ENCODE measurements at places on chromosomes 2 and 18.

GRCh38 chr2:120466704-120467054 is 120.7 kb downstream of the INHBB start:
- no peaks in the 10 kb centered on the region for H3K36me3 ChIP-seq
- no peak for DNase-seq
- peaks cover 52% of the 10 kb centered on the region for H3K4me1 ChIP-seq
- no peak overlapping the region for H3K27ac ChIP-seq
- H3K4me3 ChIP-seq, result no peak overlapping the region
- peaks cover 3% of the 10 kb centered on the region for H3K27me3 ChIP-seq

DNA sequence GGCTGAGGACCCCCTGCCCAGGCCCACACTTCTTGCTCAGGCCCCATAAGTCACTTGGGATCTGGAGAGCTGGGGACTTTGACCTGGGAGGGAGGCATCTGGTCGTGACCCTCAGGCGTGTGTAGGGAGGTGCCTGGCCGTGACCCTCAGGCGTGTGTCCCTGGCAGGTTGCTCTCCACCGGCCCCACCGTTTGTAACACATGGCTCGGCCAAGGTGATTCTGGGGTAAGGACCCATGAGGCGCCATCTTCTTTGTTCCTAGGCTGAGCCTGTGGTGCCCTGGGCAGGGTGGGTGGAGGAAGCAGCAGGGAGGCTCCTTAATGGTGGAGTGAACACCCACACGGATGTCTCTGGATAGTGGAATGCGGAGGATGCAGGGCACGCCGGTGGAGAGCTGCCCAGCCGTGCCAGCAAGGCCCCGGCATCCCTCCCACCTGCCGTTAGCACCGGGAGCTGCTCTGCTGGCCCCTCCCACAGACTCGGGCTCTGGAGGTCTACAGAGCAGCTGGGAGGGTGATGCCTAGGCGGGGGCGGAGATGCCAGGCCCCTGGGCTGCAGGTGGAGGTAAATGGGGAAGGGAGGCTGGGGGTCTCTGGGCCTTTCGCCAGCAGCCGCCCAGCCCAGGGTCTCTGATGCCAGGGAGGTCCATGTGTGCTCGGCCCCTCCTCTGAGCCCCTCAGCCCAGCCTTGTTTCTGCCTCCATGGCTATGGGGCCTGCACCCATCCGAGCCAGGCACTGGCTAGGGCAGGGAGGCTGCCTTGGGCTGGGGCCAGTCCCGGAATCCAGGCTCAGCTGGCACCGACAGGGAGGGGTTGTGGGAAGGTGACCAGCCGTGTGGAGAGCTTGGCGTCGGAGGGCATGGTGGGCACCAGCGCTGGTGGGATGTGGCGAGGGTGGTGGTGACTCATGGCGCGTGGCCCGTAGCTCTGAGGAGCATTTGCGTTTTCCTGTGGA is 1.1 kb upstream of the GAL3ST2 start:
- H3K4me1 ChIP-seq, result peaks cover 2% of the 10 kb centered on the region
- no peak overlapping the region for H3K4me3 ChIP-seq

GRCh38 chr2:117514371-117514770 is 300.1 kb upstream of the DDX18 start:
- H3K27me3 ChIP-seq, result no peaks in the 10 kb centered on the region
- no peaks in the 10 kb centered on the region for H3K36me3 ChIP-seq
- no peaks in the 10 kb centered on the region for H3K4me1 ChIP-seq
- H3K27ac ChIP-seq, result no peak overlapping the region
- no peak for DNase-seq
- no peak overlapping the region for H3K4me3 ChIP-seq

DNA sequence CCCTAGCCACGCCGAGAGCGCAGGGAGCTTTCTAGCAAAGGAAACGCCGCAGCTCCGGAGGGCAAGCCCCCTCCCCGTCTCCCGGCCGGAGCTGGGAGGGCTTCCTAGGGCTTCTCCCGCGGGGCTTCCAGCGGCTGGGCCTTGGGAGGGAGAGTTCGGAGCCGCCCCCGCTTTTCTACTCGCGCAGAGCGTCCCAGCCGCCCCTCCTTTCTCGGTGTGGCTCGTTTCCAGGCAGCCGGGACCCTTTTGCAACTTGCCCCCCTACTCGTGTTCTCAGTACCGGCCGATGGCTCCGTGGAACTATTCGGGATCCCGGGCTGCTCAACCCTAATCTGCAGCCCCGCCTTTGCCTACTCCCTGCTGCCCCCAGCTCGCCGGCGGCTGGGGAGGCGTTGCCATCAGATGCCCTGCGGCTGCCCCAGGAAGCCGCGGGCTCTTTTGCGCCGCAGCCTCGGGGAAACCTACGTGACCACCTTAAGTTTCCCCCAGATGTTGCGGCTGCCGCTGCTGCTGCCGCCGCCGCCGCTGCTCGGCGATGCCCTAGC is 1.5 kb upstream of the NR4A2 start:
- peak; percentile 83 for DNase-seq
- peaks cover 32% of the 10 kb centered on the region for H3K27me3 ChIP-seq
- peak overlapping the region; percentile 90 for H3K27ac ChIP-seq
- peaks cover 28% of the 10 kb centered on the region for H3K4me1 ChIP-seq
- peaks cover 14% of the 10 kb centered on the region for H3K36me3 ChIP-seq
- H3K4me3 ChIP-seq, result peak overlapping the region; percentile 96

- peaks cover 3% of the 10 kb centered on the region for H3K4me1 ChIP-seq
- H3K27ac ChIP-seq, result no peak overlapping the region
- no peak for DNase-seq
- H3K36me3 ChIP-seq, result no peaks in the 10 kb centered on the region
- H3K4me3 ChIP-seq, result no peak overlapping the region
- peaks cover 2% of the 10 kb centered on the region for H3K27me3 ChIP-seq
Measured at GRCh38 chr2:74702001-74702715, 48.1 kb downstream of the SEMA4F start.

GRCh38 chr2:62076980-62077638 is 118.8 kb upstream of the B3GNT2 start:
- H3K36me3 ChIP-seq, result peaks cover 7% of the 10 kb centered on the region
- no peak overlapping the region for H3K27ac ChIP-seq
- peaks cover 6% of the 10 kb centered on the region for H3K4me1 ChIP-seq
- H3K27me3 ChIP-seq, result no peaks in the 10 kb centered on the region
- no peak overlapping the region for H3K4me3 ChIP-seq
- DNase-seq, result no peak

DNA sequence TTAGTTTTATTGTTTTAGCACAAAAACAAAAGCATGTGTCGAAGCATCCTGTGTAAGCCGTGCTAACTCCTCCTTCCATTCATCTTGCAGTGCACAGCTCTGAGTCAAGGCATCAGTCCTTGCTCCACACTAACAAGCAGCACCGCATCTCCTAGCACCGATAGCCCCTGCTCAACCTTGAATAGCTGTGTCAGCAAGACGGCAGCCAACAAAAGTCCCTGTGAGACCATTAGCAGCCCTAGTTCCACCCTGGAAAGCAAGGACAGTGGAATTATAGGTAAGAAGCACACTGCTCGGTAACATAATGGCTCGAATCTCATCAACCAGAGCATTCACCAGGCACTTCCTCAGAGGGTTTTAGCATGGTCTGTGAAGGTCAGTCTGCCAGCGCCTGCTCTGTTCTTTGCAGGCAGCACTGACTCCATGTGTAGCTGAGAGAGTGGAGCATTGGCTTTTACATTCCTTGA is 136.2 kb downstream of the WDSUB1 start:
- peak; percentile 9 for DNase-seq
- H3K4me1 ChIP-seq, result peaks cover 42% of the 10 kb centered on the region
- peaks cover 24% of the 10 kb centered on the region for H3K36me3 ChIP-seq
- no peak overlapping the region for H3K27ac ChIP-seq
- H3K27me3 ChIP-seq, result peaks cover 4% of the 10 kb centered on the region
- no peak overlapping the region for H3K4me3 ChIP-seq

DNA sequence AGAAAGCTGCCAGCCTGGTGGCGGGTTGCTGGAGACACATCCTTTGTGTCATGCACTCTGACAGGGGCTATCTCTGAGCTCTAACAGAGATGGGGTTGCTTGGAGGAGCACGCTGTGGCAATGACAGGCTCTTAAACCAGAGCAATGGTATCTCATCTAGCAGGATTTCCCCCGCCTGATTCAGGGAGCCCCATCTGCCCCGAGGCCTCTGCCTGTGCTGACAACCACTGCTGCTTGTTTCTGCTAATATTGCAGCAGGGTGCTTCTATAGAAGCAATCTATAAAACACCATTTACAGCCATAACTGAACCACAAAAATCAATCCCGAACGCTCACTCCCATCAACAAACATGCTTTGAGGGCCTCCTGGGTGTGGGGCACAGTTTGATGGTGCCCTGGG is 12.8 kb upstream of the DNPEP start:
- H3K36me3 ChIP-seq, result no peaks in the 10 kb centered on the region
- H3K4me3 ChIP-seq, result no peak overlapping the region
- peaks cover 3% of the 10 kb centered on the region for H3K27me3 ChIP-seq
- no peak overlapping the region for H3K27ac ChIP-seq
- no peak for DNase-seq
- peaks cover 14% of the 10 kb centered on the region for H3K4me1 ChIP-seq

GRCh38 chr2:231113489-231113888 is 11.4 kb downstream of the HTR2B start:
- H3K4me3 ChIP-seq, result no peak overlapping the region
- peaks cover 13% of the 10 kb centered on the region for H3K36me3 ChIP-seq
- H3K27me3 ChIP-seq, result no peaks in the 10 kb centered on the region
- no peak overlapping the region for H3K27ac ChIP-seq
- no peak for DNase-seq

DNA sequence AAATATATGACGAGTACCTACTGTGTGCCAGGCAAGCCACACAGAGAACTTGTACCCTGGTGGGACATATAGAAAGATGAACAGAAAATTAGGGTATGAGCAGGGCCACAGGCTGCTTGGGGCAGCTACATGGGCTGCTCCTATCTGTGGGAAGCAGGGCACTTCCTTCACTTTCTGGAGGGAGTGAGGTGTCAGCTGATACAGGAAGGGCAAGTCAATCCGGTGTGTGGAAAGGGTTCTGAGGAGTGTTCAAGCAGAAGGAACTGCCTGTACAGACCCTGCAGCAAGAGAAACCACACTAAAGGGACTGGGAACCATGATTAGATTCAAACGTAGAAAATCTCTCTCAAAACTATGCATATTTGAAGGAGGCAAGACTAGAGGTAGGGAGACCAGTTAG is 58.6 kb upstream of the BCL11A start:
- H3K4me1 ChIP-seq, result peaks cover 26% of the 10 kb centered on the region
- H3K4me3 ChIP-seq, result no peak overlapping the region
- no peaks in the 10 kb centered on the region for H3K36me3 ChIP-seq
- peak overlapping the region; percentile 26 for H3K27ac ChIP-seq

- no peak for DNase-seq
- no peaks in the 10 kb centered on the region for H3K36me3 ChIP-seq
- H3K4me3 ChIP-seq, result no peak overlapping the region
- peaks cover 6% of the 10 kb centered on the region for H3K4me1 ChIP-seq
- H3K27me3 ChIP-seq, result no peaks in the 10 kb centered on the region
Measured at GRCh38 chr2:189233527-189233926, 54.0 kb upstream of the COL5A2 start.

GRCh38 chr2:118059919-118060478 is 28.3 kb upstream of the INSIG2 start:
- DNase-seq, result no peak
- no peak overlapping the region for H3K4me3 ChIP-seq
- no peaks in the 10 kb centered on the region for H3K36me3 ChIP-seq
- H3K27me3 ChIP-seq, result no peaks in the 10 kb centered on the region
- peak overlapping the region; percentile 59 for H3K27ac ChIP-seq
- peaks cover 12% of the 10 kb centered on the region for H3K4me1 ChIP-seq

DNA sequence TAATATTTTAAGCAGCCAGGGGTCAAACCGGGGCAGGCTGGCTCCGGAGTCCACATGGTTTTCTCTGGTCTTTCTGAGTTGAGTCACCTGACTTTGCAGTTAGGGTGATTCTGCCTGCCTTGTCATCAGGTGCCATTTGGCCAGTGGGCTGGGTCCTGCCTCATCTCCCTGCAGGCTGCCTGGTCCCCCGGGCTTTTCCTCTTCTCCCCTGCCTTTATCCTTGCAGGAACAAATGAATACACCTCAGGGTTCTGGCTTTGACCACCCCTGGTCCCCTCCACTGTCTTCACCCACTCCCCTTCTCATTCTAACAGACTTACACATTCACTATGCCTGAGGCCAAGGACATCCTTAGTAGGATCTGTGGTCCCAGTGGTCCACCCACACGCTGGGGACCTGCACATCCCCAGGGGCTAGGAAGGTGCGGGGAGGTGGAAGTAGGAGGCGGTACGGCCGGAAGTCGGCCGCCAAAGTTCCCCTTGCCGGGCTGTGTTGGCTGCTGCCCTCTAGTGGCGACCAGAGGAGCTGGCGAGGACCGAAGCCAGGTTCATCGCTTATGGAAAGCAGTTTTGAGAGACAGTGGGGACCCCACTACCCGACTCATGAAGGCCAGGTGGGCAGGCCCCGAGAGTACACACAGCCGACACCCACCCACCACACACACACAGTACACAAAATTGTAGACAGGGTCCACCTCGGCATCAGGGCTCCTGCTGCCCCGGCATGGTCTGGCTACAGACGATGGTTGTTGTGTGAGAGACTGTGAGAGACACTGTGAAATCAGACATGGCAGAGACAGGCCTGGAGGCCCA is 6.3 kb upstream of the TEX261 start:
- H3K4me3 ChIP-seq, result no peak overlapping the region
- no peak overlapping the region for H3K27ac ChIP-seq
- DNase-seq, result peak; percentile 73
- peaks cover 11% of the 10 kb centered on the region for H3K27me3 ChIP-seq
- H3K36me3 ChIP-seq, result peaks cover 7% of the 10 kb centered on the region

DNA sequence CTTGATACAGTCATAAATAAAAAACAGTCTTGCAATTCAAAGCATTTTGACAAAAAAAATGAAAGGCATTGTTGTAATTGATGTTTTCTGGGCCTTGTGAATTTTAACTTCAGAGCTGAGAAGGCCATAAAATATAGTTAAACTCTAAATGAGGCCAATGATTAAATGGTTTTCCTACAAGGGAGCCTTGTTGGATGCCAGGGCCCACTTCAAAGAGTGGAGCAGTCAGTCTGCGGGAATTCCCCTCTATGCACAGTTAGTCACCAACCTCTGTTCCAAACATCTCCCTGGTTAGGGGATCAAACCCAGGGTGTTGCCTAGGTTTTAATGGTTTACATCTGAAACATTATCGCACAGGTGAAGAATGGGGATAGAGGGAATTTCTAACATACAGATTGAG is 143.4 kb downstream of the NCKAP5 start:
- H3K4me1 ChIP-seq, result no peaks in the 10 kb centered on the region
- no peak overlapping the region for H3K27ac ChIP-seq
- no peaks in the 10 kb centered on the region for H3K27me3 ChIP-seq
- no peak overlapping the region for H3K4me3 ChIP-seq
- no peaks in the 10 kb centered on the region for H3K36me3 ChIP-seq

DNA sequence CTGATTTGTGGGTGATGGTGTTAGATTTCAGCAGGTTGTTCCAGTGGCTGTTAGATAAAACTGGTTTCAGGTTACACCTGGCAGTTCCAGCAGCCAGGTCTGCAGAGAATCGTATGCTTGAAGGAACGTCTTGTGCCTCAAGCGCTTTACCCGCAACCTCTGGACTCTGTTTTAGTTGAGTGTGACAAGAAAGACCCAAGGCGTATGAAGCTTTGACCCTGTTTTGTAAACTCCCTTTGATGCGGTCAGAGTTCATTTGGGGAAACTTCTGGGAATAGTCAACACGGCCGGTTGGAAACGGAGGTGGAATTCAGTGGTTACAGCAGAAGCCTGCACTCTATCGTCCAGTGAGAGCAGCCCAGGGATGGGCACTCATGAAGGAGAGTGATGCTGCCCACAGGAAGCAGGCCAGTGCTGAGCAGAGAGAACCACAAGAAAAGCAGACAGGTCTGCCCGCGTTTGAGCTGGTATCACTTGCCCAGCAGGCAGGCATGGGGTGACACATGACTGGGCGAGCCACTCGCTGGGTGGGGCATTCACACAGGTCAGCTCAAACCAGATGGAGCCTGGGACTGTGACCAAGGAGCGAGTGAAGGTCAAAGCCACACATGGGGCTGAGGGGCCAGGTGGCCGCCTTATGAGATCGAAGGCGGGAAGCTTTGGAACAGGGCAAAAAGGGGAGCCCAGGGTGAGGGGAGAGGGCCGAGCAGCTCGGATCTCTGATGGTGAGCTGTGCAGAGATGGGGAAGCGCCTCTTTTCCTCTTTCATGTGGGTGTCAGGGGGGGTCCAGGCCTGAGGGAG is 99.6 kb upstream of the MBOAT2 start:
- H3K27me3 ChIP-seq, result peaks cover 4% of the 10 kb centered on the region
- peak overlapping the region; percentile 4 for H3K27ac ChIP-seq
- no peak overlapping the region for H3K4me3 ChIP-seq
